ENCODE measurements at places on chromosomes 2 and 18.

DNA sequence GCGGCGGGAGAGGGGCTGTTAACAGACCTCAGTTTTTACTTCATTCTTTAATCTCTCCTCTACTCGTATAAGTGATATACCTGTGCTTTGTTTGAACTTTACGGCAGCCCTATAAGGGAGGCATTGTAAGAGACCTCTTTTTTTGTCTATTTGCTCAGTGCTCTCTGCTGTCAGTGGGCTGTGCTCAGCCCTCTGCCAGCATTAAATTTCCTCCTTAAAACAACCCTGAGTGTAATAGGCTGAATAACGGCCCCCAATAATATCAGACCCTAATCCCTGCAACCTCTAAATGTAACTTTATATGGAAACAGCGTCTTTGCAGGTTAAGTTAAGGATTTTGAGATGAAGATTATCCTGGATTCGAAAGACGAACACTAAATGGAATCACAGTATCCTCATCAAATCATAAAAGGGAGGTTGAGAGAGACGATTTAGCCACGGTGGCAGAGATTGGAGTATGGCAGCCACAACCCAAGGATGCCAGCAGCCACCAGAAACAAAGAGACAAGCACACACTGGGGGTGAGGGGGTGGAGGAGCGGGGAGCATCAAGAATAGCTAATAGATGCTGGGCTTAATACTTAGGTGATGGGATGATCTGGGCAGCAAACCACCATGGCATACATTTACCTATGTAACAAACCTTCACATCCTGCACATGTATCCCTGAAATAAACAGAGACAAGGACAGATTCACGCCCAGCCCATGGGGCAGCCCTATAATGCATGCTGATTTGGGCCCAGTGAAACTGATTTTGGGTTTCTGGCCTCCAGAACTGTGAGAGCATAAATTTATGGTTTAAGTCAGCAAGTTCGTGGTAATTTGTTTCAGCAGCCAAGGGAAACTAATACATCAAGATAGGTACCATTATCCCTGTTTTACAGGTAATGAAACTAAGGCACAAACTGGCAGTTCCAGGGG, 894 bp upstream of the FARSB start:
- DNase-seq, result no peak

- no peak for DNase-seq
Measured at GRCh38 chr2:72917138-72917876, at the start of gene EMX1. Gene EMX1, plus strand, starts transcription at chr2:72917519. Its CDS starts 334 bp downstream, at chr2:72917853.

GRCh38 chr18:79590191-79591031, 89.2 kb upstream of the CTDP1 start:
- no peak for DNase-seq

GRCh38 chr2:47344890-47345589, 57.9 kb upstream of the MSH2 start:
- DNase-seq, result no peak

Measured in thoracic aorta (tissue), 2 donors.